ENCODE measurements at places on chromosomes 7 and 10. TPM values are rescaled to one million over a fixed set of nuclear protein-coding genes. Genes with fewer than 3 reads are reported as not detected.

RADIL gene
- 1.2 TPM for total RNA-seq

CRPPA gene
- total RNA-seq: 2.7 TPM

STRIP2 gene
- total RNA-seq: 3.3 TPM

CFTR gene
- not detected for total RNA-seq

NUTM2E gene
- not detected for total RNA-seq

METTL2B gene
- 34.4 TPM for total RNA-seq

RNF148 gene
- total RNA-seq: not detected

SFTPA2 gene
- total RNA-seq: not detected

OPN4 gene
- total RNA-seq: 0.14 TPM

TMEM176B gene
- total RNA-seq: not detected

HOXA1 gene
- 1.2 TPM for total RNA-seq

OR2A5 gene
- not detected for total RNA-seq

DTX2 gene
- 5.0 TPM for total RNA-seq

PNLIP gene
- not detected for total RNA-seq

GHRHR gene
- total RNA-seq: not detected

MMD2 gene
- total RNA-seq: not detected

CNPY1 gene
- total RNA-seq: not detected

CACNA2D1 gene
- total RNA-seq: 94.8 TPM

PPA1 gene
- 192 TPM for total RNA-seq

GIMAP4 gene
- 0.59 TPM for total RNA-seq

CLCN1 gene
- total RNA-seq: not detected

VGF gene
- 3.0 TPM for total RNA-seq
